HFFc6 (cell line): ENCODE measurements at places on chromosomes 1 and 21. TPM values are rescaled to one million over a fixed set of nuclear protein-coding genes. Genes with fewer than 3 reads are reported as not detected.
A peak's percentile ranks its signal among the peaks of the same experiment; 100 is the strongest.

Gene FAM177B
- not detected in 3 replicates for total RNA-seq

Gene FCRLA
- total RNA-seq = 3.4 to 5.1 TPM (median 4.0 TPM) in 3 replicates

Gene CMPK1
- 130 and 139 TPM in 2 replicates for total RNA-seq

Gene SYTL1
- 0.10 TPM in 1 of 2 replicates, not detected in the other for total RNA-seq

Gene CTBS
- total RNA-seq = 15.6 to 17.8 TPM (median 17.7 TPM) in 3 replicates

Gene KCNK1
- total RNA-seq = not detected in 3 replicates

Gene RUNX3
- not detected in 3 replicates for total RNA-seq

Gene SPOCD1
- 35.9 to 36.4 TPM (median 36.1 TPM) in 3 replicates for total RNA-seq

Gene UTP25
- total RNA-seq = 7.8 to 16.7 TPM (median 9.1 TPM) in 3 replicates

GRCh38 chr1:188128761-188129160 is 1300.0 kb downstream of the PLA2G4A start:
- no peaks in the 10 kb centered on the region for H3K27me3 ChIP-seq
- peak; percentile 73 for DNase-seq
- no peak overlapping the region for H3K4me3 ChIP-seq

GRCh38 chr21:45323487-45324311 is 36.0 kb upstream of the POFUT2 start:
- no peak for DNase-seq
- peaks cover 45% of the 10 kb centered on the region for H3K4me1 ChIP-seq
- H3K4me3 ChIP-seq = no peak overlapping the region

- H3K27me3 ChIP-seq = no peaks in the 10 kb centered on the region; the same call in 1 of the 2 replicates
- H3K27ac ChIP-seq = peak overlapping the region; percentile 0; the same call in 1 of the 2 replicates
- DNase-seq = peak; percentile 59
- no peak overlapping the region; the same call in 1 of the 2 replicates for H3K4me3 ChIP-seq
- no peaks in the 10 kb centered on the region for H3K36me3 ChIP-seq
Measured at GRCh38 chr1:79603843-79604242, 597.3 kb upstream of the ADGRL4 start.

DNA sequence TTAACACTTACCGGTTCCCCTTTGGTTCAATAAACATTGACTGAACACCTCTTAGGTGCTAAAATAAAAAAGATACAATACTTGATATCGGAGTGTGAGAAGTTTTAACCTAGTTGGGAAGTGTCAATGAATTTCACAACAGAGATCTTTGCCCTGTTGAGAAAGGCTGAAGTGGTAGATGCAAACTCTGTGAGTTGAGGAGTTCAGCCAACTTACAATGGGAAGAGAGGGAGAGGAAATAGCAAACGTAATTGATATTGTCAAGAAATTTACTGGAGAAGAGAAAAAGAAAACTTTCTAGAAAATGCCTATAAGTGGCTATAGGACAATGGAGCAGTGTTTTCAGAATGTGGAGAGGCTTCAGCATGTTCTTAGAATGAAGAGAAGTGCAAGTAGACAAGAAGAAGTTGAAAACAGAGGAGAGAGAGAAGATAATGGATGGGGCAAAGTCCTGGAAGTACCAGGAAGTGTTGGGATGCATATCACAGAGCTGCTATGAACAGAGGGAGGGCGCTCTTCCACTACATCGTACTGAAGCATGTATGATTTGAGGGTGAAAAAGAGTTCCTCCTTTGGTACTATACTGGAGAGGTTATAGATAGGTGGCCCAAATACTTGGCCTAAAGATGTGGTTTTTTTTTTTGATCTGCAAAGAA is 48.9 kb downstream of the MEF2D start:
- H3K27me3 ChIP-seq = peaks cover 35% of the 10 kb centered on the region
- H3K27ac ChIP-seq = no peak overlapping the region
- DNase-seq = no peak
- peaks cover 6% of the 10 kb centered on the region for H3K4me1 ChIP-seq
- H3K36me3 ChIP-seq = no peaks in the 10 kb centered on the region

- no peak for DNase-seq
- H3K27me3 ChIP-seq = peaks cover 6% of the 10 kb centered on the region
- peak overlapping the region; percentile 94 for H3K27ac ChIP-seq
- H3K4me3 ChIP-seq = no peak overlapping the region
Measured at GRCh38 chr21:34834852-34835501, 166.2 kb downstream of the CLIC6 start.

- H3K27ac ChIP-seq = no peak overlapping the region
- H3K4me1 ChIP-seq = peaks cover 66% of the 10 kb centered on the region
- no peak for DNase-seq
- no peak overlapping the region for H3K4me3 ChIP-seq
- H3K27me3 ChIP-seq = peaks cover 3% of the 10 kb centered on the region
Measured at GRCh38 chr1:41620365-41621169, 136.1 kb upstream of the EDN2 start.

DNA sequence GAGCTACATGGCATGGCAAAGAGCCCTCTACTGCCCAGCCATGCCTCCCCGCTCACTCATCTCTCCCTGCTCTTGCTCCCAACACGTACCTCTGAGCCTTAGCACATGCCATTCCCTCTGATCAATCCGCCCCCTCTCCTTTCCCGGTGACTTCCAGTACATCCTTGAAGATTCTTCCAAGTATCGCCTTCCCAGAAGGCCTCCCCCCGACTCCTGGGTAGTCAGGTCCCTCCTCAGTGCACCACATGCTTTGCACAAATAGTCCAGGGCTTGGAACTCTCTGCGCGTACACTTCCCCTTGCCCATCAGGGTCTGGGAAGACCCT is 77.0 kb upstream of the IFFO2 start:
- no peak overlapping the region for H3K27ac ChIP-seq
- DNase-seq = no peak
- H3K4me1 ChIP-seq = peaks cover 14% of the 10 kb centered on the region

DNA sequence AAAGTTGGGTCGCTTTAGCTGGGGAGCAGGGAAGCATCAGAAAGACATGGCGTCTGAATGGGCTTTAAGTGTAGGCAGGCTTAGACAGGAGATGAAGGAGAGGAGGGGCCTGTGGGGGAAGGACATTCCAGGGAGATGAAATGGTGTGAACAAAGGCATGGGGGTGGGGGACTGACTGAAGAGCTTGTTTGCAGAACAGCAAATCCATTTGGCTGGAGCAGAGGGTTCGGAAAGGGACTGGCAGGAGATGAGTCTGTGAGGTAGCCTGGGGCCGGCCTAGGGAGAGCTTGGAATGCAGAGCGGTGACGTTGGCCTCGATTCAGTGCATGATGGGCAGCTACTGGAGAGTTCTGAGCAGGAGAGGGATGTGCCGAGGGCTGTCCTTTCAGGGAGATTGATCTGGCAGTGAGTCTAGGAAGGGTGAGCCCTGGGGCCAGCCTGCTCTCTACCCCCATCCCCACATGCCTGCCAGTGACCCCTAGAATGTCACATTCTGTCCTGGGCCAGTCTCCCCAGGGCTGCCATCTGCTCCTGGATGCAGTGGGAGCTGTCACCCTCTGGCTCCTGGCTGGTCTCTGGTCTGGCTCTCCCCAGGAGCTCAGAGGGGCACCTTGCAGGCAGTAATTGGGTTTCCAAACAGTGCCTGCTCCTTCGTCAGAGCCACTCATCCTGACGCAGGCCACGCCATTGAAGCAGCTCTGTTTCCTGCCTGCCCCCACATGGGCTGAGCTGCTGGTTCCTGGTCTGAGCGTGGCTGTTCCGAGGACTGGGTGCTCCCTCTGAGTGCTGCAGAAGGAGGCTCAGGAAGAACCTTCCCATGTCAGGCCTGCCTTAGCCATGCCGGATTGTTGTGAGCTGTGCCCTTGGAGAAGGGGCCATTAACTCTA is 22.3 kb upstream of the TMEM222 start:
- H3K27ac ChIP-seq = peak overlapping the region; percentile 98
- peak overlapping the region; percentile 51 for H3K4me3 ChIP-seq
- peak; percentile 100 for DNase-seq

DNA sequence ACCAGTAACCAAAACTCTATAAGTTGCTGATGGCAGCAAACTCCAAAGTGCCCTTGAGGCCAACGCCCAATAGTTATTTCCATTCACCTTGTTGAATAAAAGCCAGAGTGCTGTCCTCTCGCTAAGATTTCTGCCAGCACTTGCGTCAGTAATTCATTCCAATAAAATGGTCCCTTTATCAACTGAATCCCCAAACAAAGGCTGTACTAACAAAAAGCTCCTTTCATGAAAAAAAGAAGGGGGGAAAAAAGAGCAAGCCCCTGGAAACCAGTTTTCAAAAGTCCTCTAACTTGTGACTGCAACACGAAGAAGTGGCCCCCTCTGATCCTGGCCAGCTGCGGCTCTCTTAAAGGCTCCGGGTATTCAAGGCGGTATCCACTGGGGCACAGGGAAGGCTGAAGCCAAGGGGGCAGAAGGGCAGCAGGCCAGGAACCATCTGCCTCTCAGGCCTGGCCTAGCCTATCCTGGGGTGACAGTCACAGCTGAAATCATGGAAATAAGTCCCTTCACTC is 55.8 kb upstream of the ZNF326 start:
- no peak overlapping the region for H3K4me3 ChIP-seq
- no peak for DNase-seq
- peak overlapping the region; percentile 21; the same call in 1 of the 2 replicates for H3K27ac ChIP-seq
- peaks cover 39% of the 10 kb centered on the region for H3K4me1 ChIP-seq

- no peaks in the 10 kb centered on the region for H3K36me3 ChIP-seq
- no peak overlapping the region for H3K27ac ChIP-seq
- H3K27me3 ChIP-seq = peaks cover 12% of the 10 kb centered on the region
Measured at GRCh38 chr1:11652203-11652780, 1.9 kb downstream of the FBXO2 start.

DNA sequence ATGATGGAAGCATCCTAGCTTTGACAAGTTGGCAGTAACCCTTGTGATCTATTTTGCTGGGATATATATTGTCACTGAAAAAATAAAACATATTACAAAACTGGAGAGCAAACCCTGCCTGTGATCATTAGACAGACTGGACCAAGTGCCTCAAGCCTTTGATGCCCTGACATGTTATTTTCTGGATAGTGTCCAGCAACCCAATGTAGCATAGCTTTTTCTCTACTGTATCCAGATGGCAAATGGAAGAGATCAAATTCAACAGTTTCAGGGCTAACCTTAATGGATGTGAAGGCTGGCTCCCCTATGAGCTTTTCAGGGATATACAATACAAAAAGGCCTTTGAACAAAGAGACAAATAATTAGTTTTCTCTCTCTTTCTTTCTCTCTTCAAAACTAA is 25.1 kb downstream of the WARS2 start:
- peaks cover 25% of the 10 kb centered on the region for H3K4me1 ChIP-seq
- H3K27ac ChIP-seq = no peak overlapping the region
- no peak overlapping the region for H3K4me3 ChIP-seq
- DNase-seq = no peak

DNA sequence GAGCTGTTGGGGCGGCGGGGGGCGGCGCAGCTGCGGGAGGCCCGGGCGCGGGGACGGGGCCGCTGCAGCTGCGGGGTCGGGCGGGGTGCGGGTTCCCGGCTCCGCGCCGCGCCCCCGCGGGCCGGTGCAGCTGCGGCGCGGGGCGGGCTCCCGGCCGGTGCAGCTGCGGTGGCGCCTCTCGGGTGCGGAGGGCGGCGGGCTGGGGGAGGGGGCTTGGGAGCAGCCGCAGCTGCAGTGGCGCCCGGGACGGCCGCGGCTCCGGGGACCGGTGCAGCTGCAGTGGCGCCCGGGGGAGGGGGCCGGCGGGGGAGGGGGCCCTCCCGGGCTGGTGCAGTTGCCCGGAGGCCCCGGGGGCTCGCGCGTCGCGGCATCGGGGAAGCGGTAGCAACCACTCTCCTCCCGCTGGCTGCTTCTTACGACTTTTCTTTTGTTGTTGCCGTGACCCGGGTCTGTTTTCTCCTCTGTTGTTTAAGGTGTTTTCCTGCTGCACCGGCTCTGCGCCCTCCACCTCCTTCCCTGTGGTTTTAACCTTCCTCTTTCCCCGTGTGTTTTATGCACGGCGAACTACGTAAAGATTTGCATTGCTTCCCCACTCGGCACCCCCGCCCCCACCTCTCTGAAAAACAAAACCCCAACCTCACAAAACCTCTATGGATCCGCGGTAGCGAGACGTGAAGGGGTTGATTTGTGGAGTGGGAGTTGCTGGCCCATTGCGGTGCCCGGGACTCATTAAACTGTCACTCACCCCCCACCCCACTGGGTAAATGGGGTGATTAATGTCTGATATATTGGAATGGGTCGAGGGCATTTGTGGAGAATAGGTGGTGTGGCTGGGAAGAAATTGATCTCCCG is 1.7 kb upstream of the ZBTB18 start:
- H3K27me3 ChIP-seq = peaks cover 1% of the 10 kb centered on the region
- no peak for DNase-seq
- H3K4me1 ChIP-seq = peaks cover 12% of the 10 kb centered on the region
- H3K4me3 ChIP-seq = no peak overlapping the region
- H3K27ac ChIP-seq = peak overlapping the region; percentile 90

- H3K27me3 ChIP-seq = no peaks in the 10 kb centered on the region
- no peak overlapping the region for H3K4me3 ChIP-seq
- no peak overlapping the region for H3K27ac ChIP-seq
- DNase-seq = no peak
- H3K36me3 ChIP-seq = no peaks in the 10 kb centered on the region
Measured at GRCh38 chr1:215631040-215631439, 63.9 kb downstream of the KCTD3 start.

- H3K36me3 ChIP-seq = no peaks in the 10 kb centered on the region
- DNase-seq = no peak
- no peak overlapping the region for H3K27ac ChIP-seq
- H3K4me3 ChIP-seq = no peak overlapping the region
- no peaks in the 10 kb centered on the region; the same call in none of the 2 replicates for H3K27me3 ChIP-seq
- no peaks in the 10 kb centered on the region for H3K4me1 ChIP-seq
Measured at GRCh38 chr1:168970926-168971659, 135.4 kb upstream of the ATP1B1 start.

DNA sequence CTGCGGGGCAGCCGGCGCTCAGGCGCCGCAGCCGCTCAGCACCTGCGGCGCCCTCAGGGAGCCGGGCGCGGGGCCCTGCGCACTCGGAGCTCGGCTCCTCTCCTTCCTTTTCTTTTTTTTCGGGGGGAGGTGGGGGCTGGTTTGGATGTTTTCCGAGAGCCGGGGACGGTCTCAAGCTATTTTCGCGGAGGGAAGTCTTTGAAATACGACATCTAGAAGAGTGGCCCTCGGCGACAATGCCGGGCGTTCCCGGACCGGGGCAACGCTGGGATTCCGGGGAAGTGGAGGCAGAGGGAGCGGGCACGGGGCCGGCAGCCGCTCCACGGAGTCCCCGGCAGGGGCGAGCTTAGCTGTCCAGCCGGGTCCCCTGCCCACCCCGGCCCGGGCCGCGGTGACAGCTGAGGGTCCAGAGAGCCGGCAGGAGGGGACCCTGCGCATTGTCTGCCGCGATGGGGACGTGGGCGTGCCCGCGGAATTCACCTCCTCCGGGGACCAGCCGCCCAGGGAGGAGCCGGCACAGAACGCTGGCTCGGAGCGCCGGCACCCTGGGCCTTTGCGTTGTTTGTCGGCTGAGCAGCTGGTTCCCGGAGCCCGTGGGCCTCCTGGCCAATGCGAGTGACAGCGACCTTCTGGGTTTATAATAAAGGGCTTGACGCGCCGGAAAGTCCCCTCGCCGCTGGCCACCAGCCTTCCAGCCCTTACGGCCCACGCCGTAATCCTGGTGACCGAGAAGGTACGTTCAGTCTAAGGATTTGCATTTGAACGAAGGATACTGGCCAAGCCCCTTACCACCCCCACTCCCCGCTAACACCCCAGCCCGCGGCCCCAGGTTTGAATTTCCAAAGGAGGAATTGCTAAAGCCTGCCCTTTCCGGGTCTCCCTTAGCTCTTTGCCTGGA is 582 bp downstream of the SLC37A1 start:
- no peak for DNase-seq
- peaks cover 30% of the 10 kb centered on the region for H3K27me3 ChIP-seq
- no peak overlapping the region for H3K27ac ChIP-seq
- no peaks in the 10 kb centered on the region for H3K36me3 ChIP-seq

- no peak overlapping the region for H3K4me3 ChIP-seq
- peaks cover 24% of the 10 kb centered on the region for H3K4me1 ChIP-seq
- no peaks in the 10 kb centered on the region for H3K36me3 ChIP-seq
Measured at GRCh38 chr1:225257081-225257480, 170.8 kb downstream of the LBR start.
